ENCODE measurements at places on chromosomes 4 and X. TPM values are rescaled to one million over a fixed set of nuclear protein-coding genes. Genes with fewer than 3 reads are reported as not detected.

The ETDB gene
- total RNA-seq = not detected

The INTS6L gene
- total RNA-seq = 4.1 TPM

The ODAPH gene
- not detected for total RNA-seq

The RGN gene
- not detected for total RNA-seq

GRCh38 chr4:91317434-91317833, 986.3 kb upstream of the GRID2 start:
- no peaks in the 10 kb centered on the region for H3K4me1 ChIP-seq
- no peaks in the 10 kb centered on the region for H3K36me3 ChIP-seq
- no peak overlapping the region for H3K27ac ChIP-seq
- no peak overlapping the region for H3K4me3 ChIP-seq

DNA sequence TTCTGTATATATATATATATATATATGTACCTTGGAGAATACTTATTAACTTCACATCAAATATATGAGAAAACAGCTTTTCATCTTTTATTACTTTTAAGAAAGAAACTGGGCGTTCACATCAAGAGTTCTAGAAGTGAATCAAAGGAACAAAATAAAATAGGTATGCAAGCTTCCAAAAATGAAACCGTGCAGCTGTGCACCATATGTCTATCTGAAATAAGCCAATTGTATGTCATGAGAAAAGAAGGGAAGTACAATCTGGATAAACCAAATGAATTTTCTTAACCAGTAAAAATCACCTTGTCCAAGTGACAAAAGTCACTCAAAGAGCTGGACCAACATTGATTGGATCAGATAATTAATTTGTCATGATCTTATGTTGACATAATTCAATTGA, 405.4 kb upstream of the TECRL start:
- H3K36me3 ChIP-seq = no peaks in the 10 kb centered on the region
- DNase-seq = no peak
- H3K27me3 ChIP-seq = no peaks in the 10 kb centered on the region

DNA sequence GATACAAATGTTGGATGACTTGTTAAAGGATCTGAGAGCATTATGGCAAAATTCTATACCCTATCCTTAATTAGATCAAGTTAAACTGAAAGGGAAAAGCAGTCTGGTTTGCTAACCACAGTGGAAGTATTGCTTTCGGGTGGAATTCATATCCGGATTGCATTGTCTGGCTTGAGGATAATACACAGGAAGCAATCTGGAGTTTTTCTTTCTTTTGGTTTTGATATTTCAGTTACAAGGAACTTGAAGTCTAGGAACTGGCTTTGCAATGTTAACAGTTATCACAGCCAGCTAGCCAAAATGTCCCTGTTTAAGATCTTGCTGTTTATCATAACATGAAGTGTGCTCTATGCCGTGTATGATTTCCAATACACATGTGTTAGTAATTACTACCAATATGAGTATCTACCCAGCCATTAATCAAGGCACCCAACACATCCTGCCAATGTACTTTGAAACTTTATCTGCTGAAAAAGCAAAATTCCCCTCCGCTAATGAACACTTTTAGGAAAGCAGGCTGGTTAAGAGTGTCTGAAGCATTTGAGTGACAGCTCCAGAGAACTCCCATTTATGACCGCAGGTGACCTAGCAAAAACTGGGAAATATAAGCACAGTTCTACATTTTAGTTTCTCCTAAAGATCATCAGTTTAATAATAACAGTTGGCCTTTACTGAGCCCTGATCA, 146.4 kb downstream of the PALLD start:
- H3K27ac ChIP-seq = no peak overlapping the region
- no peak for DNase-seq
- no peaks in the 10 kb centered on the region for H3K36me3 ChIP-seq

DNA sequence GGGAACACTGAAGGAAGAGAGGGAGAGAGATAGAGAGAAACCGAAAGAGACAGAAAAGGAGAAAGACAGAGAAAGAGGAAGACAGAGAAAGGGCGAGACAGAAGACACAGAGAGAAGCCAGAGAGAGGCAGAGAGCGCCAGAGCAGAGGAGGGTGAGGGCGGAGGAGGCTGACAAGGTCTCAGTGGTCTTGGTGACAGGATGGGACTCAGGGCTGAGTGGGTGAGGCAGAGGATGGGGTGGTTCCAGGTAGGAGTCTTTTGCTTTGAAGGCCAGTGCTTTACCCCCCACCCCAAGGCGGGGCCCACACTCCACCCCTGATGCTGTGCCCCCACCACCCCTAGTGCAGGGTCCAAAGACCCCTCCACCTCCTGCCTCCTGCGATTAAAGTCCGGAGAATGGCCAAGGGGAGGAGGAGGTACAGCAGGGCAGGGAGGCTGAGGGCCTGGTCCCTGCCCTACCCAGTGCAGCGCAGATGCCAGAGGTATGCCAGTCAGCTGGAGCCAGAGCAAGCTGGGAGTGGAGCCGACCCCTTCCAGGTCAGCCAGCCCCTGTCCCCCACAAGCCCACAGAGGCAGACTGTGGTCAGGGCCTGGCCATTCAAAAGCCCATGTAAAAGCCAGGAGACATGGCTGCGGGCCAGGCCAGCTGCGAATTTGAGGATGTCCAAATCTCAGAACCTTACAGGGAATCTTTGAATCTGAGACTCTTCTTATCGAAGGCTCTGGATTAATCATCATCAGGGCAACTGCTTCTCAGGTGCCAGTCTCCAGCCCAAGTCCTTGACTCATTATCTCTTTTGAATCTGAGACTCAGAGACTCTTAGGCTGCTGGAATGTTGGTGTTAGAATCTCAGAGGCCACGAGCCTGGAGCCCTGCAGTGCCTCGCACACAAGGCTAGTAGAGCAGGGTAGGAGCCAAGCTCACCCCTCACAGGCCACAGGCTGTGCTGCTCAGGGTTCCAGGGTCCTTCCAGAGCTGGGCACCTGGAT, 758 bp downstream of the IQSEC2 start:
- peaks cover 43% of the 10 kb centered on the region for H3K4me1 ChIP-seq
- H3K36me3 ChIP-seq = no peaks in the 10 kb centered on the region
- peak; percentile 69 for DNase-seq
- no peaks in the 10 kb centered on the region for H3K27me3 ChIP-seq
- peak overlapping the region; percentile 95 for H3K27ac ChIP-seq
